ENCODE measurements at places on chromosomes 5 and 9. TPM values are rescaled to one million over a fixed set of nuclear protein-coding genes. Genes with fewer than 3 reads are reported as not detected.

DNA sequence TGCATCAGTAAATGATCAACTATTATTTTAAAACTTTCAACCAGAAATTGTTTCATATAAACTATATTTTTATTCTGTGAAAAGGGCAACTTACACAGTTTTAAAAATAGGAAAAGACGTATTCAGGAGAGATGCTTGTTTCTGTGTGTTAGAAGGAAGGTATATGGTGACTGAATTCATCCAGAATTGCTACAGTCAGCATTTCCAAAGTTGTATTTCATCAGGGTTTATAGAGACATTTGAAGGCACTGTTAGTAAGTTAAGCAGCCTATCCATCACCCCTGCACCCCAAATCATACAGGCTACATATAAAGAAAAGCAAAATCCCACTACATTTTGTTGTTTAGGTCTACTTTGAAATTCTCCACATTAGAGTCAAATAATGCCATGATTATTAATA is 716.0 kb downstream of the KCTD16 start:
- no peak for DNase-seq

DNA sequence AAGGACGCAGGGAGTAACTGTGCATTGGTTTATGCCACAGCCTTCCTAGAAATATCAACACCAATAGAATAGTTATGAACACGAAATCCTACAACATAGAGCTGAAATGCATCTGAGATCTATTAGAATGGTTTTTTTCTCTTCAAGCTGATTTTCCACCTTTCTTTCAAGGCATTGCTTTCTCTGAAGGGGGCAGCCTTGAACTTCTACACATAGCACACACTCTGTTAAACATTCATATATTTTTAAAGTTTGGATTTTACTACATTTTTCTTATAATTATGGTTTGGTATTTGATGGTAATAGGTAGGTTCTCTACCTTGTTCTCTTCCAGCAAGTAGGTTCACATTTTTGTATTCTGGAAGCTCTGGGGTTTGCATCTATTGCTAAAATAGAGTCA is 661.8 kb downstream of the SEMA5A start:
- no peak for DNase-seq

The CTSV gene
- total RNA-seq, result 1.1 TPM

- DNase-seq, result no peak
Observed at GRCh38 chr9:108811944-108812343, 43.8 kb downstream of the ACTL7B start.

DNA sequence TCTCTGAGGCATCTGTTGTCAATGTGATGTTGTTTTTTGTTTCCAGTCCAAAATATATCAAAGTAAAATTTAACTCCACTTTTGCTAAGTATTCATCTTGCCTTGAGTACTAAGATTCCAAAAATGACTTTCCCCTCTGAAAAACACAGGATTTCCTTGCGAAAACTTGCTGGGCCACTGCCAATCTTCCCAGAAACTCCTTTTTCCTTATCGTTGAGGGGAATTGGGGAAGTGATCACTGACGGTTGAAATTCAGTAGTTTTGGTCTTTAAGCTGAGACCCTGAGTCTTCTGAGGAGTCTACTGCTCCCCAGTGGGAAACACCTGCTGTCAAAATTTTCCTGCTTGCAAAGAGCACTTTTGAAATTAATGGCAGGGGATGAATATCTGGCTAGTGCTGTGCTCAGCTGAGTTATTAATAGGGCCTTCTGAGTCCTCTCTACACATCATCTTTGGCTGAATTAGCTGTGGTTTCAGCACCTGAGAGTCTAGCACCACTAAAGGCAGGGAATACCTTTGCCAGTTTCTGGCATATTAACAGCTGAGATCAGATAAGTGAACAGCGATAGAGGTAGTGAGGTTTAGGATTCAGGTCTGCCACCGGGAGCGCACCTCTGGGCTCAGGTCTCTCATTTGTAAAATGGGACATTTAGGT is 18.0 kb downstream of the TLR4 start:
- DNase-seq, result no peak

DNA sequence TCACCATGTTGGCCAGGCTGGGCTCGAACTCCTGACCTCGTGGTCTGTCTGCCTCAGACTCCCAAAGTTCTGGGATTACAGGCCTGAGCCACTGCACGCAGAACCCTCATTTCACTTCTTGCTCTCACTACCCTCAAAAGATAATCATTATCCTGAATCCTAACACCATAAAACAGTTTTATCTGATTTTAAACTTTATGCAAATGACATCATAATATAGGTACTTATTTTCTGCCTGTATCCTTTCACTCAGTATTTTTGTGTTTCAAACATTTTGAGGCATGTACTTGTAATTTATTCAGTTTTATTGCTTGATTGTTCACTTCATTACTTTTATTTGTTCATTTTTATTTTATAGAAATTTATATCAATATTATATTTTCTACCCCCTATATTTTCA is 719.2 kb upstream of the ARRDC3 start:
- DNase-seq, result no peak

The RXRA gene
- total RNA-seq, result 19.0 TPM

GRCh38 chr5:68803881-68804319 is 289.9 kb upstream of the SLC30A5 start:
- DNase-seq, result no peak

- no peak for DNase-seq
Observed at GRCh38 chr9:96052686-96053085, 177.2 kb downstream of the ERCC6L2 start.

The CTXN3 gene
- total RNA-seq, result not detected

GRCh38 chr5:37638897-37639296 is 200.9 kb downstream of the GDNF start:
- no peak for DNase-seq
